Activated CD4-positive, alpha-beta T cell treated with anti-CD3 and anti-CD28 coated beads, Interleukin-2, amount 50 U/mL, for 16 hours (primary cell): ENCODE measurements at places on chromosomes 16 and 17.

GRCh38 chr16:30335598-30336474 is 19.3 kb downstream of the CD2BP2 start:
- no peak for DNase-seq

DNA sequence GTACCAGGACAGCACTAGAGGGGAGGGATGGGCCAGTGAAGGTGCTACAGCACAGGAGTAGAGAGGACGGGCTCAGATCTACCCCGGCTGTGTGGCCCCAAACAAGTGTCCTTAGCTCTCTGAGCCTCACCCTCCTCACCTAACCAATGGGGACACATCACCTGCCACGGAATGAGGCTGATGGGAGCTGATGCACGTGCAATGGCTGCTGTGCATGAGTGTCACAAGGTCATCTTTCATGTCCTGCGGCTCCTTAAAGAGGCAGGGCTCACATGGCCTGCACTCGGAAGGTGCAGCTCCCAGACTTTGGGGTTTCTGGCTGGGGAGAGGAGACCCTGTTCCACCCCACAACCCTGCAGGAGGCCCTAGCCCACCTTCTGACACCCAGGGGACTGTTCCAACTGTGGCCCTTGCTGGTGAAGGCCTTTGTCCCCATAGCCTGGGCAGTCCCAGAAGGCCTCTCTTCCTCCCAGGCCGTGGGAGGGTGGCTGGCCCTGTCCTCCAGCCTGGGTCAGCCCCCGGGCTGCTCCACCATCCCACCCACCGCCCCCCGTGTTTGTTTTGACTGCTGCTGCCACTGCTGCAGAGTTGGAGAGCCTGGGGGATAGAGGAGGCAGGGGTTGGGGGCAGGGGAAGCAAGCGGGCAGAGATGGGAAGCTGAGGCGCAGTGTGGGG is 10.5 kb downstream of the HAP1 start:
- no peak for DNase-seq

DNA sequence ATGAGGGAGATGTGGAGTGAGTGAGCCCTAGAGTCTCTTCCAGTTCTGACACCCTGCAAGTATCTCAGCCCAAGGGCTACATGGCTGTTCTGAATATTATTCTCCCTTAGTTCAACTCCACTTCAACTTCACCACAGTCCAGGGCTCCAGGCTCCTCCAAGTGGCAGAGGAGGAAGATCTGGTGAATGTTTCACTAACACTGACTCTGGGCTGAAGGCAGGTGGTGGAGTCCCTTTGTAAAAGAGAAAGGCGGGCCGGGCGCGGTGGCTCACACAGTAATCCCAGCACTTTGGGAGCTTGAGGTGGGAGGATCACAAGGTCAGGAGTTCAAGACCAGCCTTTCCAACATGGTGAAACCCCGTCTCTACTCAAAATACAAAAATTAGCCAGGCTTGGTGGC is 13.6 kb downstream of the CCDC92B start:
- DNase-seq = no peak

- DNase-seq = no peak
Measured at GRCh38 chr17:7098802-7099459, 15.7 kb downstream of the ASGR2 start.

- no peak for DNase-seq
Measured at GRCh38 chr17:76091526-76092286, 11.9 kb downstream of the EXOC7 start.

DNA sequence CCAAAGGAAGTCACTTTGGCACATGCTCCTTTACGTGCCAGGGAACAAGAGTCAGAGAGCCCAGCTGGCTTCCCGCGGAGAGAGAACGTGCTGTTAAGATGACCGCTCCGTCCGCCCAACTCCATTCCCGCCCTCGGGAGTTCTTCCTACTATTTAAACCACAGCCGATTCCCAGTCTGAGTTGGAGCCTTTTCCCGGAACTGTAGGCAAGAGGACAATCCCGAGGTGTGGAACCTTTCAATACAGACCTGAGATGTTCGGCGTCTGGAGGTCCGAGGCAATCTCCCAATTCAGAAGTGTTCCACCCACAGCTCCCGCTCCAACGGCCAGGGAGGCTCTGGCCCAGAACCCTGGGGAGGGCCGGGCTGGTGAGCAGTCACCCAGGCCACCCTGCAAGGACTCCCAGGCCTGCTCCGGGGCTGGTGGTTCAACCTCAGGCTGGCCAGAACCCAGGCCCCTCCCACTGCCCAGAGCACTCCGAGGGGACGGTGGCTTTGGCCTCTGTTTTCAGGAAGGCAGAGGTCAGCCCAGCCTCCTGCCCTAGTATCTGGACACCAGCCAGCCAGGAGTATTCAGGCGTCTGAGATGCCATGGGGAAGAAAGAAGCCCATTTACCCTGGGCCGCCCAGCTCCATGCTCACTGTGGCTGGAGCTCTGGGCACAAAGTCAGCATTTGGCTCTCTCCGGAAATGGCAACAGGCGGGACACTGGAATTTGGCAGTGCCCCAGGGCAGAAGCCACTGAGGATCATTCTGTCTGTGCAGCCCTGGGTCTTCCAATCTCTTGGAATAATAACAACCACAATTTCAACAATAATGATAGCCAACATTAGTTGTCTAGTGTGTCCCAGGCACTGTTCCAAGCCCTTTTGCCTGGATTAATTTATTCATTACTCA is 21.4 kb downstream of the EMP2 start:
- no peak for DNase-seq

- no peak for DNase-seq
Measured at GRCh38 chr16:2508722-2509400, 4.9 kb upstream of the ATP6V0C start.

- peak; percentile 62 for DNase-seq
Measured at GRCh38 chr16:51982715-51983680, 563.9 kb downstream of the TOX3 start.

DNA sequence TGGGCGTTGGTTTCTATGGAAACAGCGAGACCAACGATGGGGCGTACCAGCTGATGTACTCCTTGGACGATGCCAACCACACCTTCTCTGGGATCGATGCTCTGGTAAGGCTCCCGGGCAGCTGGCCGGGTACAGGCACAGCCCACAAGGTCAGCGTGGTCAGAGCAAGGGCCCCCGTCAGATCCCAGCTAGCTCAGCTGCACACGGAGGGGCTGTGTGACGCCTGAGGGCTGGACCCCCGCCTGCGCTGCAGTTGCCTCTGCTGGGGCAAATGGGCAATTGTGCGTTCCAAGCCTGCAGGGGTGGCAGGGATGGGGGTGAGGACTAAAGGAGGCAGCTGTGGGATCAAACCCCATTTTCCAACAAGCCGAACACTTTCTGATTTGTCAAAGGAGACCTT is 17.5 kb downstream of the TTYH2 start:
- no peak for DNase-seq

GRCh38 chr17:7915179-7915610 is 894 bp downstream of the RNF227 start:
- no peak for DNase-seq

DNA sequence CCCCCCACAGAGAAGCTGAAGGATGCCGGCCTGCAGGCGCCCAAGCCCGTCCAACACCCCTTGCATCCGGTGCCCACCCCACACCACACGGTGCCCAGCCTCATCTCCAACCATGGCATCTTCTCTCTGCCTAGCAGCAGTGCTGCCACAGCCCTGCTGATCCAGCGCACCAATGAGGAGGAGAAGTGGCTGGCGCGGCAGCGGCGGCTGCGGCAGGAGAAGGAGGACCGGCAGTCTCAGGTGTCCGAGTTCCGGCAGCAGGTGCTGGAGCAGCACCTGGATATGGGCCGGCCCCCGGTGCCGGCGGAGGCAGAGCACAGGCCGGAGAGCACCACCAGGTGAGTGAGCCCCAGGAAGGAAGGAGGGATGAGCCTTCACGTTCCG is 31.5 kb downstream of the GINS2 start:
- DNase-seq = no peak
